ENCODE measurements at places on chromosomes 11 and 22.
A peak's percentile ranks its signal among the peaks of the same experiment; 100 is the strongest.

GRCh38 chr11:68043349-68044144 is 4.7 kb downstream of the TCIRG1 start:
- DNase-seq = peak; percentile 75

DNA sequence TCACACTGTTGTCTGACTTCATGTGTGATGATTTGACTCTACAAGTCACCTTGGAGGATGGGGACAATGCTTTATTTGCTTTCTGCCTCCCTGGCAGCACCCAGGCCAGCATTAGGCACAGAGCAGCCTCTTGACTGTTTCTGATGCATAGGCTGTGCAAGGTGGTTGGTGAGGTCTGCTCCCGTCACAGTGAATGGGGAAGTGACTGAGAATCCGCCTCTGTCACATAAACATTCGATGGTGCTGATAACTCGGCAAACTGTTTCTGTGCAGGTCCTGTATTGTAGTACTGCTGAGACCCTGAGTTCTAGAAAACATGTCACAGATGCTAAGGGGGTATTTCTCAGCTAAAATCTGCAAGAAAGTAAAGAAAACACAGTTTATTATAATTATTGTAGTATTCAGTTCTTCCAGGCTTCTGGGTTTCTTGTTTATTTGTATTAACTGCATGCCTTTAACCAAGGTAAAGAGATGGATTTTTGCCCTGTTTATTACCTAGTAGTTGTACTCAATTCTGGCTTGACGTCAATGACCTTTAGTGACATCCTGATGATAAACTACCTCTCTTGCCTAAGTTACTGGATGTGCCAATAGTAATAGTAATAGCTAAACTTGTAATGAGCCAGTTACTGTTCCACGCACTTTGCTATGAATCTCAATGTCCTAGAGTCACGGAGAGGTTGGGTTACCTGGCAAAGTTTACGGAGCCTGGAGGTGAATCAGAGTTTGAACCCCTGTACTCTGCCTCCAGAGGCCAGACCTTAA is 24.8 kb upstream of the RCN1 start:
- no peak for DNase-seq

GRCh38 chr11:118641397-118642019 is 34.1 kb downstream of the PHLDB1 start:
- no peak for DNase-seq

DNA sequence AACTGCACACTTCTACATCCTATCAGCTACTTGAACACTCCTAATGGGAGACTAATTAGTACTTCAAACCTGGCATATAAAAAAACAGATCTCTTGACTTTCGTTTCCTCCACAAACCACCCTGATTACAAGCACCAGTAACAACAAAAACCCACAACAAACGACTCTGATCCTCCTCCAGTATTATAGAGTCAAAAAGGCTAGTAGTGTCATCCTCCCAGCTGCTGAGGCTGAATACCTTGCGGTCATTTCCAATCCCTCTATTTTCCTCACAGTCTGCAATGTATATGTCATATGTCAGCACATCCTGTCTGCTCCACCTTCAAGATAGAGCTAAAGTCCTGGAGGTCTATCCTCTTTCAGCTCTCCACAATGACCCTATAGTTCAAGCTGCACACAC is 688.9 kb upstream of the RAG2 start:
- no peak for DNase-seq

DNA sequence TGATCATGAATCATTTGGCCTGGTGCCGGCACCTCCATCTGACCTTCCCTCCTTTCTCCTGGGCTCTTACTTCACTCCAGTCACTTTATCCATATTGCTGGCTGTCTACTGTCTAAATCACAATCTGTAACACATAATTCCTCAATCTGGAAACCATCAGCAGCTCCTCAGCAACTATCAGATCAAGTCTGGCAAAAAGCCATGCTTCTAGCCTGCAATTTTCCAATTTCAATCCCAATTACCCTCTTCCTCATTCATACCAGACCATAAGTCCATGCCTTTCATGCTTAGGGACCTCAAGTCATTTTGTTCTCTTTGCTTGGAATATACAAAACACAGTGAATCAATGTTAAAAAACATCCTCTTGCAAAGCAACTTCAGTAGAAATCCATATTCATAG is 882.8 kb upstream of the ANO3 start:
- no peak for DNase-seq

GRCh38 chr22:40263191-40263590 is 83.1 kb upstream of the ADSL start:
- DNase-seq = no peak

GRCh38 chr22:38706101-38706900 is 557 bp downstream of the GTPBP1 start:
- DNase-seq = no peak

GRCh38 chr11:2847561-2847960 is 38.0 kb downstream of the CDKN1C start:
- no peak for DNase-seq

GRCh38 chr11:34145073-34145472 is 39.6 kb downstream of the NAT10 start:
- no peak for DNase-seq

DNA sequence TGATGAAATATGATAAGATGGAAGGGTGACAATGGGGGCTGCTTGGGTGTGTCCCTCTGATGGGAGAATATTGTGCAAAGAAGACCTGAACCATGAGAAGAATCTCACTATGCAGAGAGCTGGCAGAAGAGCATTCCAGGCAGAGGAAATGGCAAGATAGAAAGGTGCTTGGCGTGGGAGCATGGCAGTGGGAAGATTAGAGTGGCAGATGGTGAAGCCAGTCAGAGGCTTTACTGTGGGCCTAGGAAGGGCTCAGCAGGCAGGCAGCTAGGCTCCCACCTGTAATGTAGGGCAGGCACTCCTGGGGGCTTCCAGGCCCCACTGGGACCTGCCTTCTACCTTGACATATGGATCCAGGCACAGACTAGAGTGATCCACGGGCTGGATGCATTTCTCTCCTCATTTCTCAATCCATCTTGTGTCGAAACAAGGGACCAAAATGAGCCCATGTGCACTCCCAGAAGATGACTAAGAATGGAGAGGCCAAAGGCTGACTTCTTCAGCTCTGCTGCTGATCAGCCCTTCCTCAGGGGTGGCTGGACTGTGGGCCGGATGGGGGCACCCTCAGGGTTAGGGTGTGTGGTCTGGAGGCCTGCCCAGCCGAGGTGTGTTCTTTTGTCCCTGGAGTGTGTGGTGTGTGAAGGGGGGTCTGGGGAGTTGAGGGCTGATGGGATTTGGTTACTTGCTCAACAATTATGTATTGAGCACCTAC is 88.3 kb downstream of the TSPAN18 start:
- no peak for DNase-seq

DNA sequence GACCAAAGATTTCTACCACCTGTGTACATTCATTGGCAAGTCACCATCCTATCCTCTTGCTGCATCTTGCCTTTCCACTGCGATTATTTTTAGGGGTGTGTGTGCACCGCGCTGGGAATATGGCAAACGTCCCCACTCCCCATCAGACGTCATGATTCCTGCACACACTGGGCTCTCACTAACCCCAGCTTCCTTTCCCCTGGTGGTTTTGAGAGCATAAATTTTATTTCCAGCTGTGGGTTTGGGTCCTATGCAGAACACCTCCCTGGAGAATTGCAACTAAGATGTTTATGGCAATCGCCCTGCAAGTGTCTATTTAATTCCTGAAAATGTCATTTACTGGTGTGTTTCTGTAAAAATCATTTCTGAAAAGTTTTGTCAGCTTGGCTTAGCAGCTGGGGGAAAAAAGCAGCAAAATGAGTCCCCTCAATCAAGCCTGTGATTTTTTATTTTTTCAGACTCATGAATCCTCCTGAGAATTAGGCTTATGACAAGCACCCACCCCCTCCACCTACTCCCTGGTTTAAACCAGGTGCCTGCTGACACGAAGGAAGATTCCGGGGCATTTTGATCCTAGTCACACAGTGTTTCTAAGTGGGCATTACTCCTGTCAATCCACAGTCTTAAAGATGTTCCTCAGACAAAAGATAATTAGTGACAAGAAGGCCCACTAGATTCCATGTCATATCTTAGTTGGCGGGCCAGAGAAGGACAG is 23.8 kb downstream of the UPB1 start:
- DNase-seq = no peak

GRCh38 chr22:29260031-29260560 is 7.7 kb downstream of the RHBDD3 start:
- DNase-seq = no peak

- DNase-seq = no peak
Measured at GRCh38 chr22:17882162-17882561, 107.9 kb upstream of the BID start.

DNA sequence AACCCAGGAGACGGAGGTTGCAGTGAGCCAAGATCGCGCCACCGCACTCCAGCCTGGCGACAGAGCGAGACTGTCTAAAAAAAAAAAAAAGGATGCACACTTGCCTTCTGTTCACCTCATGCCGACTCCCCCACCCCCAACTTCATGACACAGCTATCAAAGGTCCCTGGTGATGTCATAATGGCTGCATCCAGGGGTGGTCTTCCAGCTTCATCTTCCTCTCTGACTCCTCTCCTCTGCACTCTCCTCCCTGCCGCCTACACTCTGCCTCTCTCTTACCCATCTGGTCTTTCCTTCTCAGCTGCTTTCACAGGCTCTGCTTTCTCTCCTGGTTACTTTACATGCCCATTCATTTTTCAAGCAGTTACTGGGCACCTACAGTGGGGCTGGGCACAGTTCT is 16.4 kb upstream of the KDM2A start:
- DNase-seq = no peak

- DNase-seq = peak; percentile 16
Measured at GRCh38 chr11:40314327-40314726, 1145.1 kb downstream of the LRRC4C start.

- DNase-seq = no peak
Measured at GRCh38 chr11:10291801-10292638, 2.0 kb downstream of the SBF2 start.

DNA sequence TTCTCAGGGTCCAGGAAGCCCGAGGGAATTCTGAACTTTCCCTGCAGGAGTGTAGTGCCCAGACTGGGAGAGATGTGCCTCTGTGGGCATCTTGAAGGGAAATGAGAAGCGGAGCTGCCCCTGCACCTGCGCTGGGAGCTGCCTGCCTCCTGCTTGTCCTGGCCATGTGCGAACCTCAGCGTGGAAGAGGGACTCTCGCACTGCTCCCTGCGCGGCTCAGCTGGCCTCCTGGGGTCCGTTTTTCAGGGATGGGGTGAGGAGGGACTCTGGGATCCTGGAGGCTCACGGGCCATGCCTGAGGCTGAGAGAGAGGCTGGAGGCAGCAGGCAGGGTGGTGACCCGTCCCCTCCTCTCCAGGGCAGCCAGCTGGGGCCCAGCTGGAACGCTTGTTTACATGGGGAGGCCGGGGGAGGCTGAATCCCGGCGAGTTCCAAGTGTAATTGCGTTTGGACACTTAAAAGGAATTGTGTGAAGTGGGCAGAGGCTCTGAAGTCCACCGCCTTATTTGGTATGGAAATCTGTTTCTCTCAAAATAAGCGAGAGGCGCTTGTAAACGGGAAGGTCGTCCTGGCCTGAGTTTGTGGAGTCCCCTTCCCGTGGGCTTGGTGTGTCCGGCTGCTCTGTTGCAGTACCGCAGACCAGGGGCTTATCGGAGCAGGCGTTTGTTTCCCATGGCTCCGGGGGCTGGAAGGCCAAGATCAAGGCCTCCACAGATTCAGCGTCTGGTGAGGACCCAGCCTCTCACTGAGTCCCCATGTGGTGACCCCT is 1.2 kb upstream of the MRGPRF start:
- no peak for DNase-seq

- no peak for DNase-seq
Measured at GRCh38 chr11:36534276-36534840, 24.3 kb upstream of the TRAF6 start.

DNA sequence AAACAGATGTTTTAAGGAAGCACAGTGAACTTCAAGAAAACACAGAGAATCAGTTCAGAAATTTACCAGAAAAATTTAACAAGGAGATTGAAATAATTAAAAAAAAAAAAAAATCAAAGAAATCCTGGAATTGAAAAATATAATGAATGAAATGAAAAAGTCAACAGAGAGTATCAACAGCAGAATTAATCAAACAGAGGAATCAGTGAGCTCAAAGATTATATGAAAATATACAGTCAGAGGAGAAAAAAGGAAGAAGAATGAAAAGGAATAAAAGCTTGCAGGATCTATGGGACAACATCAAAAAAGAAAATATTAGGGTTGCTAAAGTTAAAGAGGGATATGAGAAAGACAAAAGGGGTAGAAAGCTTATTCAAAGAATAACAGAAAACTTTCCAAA is 82.3 kb downstream of the XRRA1 start:
- DNase-seq = no peak

GRCh38 chr11:30313580-30313979 is 9.3 kb upstream of the ARL14EP start:
- no peak for DNase-seq

DNA sequence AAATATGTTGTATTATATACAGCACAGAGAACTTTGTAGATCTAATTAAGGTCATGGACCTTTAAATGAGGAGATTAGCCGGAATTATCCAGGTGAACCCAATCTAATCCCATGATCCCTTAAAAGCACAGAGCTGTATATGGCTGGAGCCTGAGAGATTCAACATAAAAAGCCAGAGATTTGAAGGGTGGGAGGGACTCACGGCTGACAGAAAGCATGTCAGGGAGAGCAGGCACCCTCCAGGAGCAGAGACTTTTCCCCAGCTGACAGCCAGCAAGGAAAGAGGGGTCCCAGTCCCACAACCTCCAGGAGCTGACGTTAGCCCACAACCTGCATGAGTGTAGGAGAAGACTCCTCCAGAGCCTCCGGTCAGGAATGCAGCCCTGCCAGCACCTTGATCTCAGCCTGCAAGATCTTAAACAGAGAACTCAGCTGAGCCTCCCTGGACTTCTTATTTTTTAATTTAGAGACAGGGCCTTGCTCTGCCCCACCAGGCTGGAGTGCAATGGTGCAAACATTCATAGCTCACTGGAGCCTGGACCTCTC is 20.0 kb upstream of the ADA2 start:
- no peak for DNase-seq

- no peak for DNase-seq
Measured at GRCh38 chr11:45384711-45385241, 98.6 kb upstream of the SYT13 start.

- DNase-seq = no peak
Measured at GRCh38 chr11:87366763-87367405, 329.1 kb downstream of the TMEM135 start.

DNA sequence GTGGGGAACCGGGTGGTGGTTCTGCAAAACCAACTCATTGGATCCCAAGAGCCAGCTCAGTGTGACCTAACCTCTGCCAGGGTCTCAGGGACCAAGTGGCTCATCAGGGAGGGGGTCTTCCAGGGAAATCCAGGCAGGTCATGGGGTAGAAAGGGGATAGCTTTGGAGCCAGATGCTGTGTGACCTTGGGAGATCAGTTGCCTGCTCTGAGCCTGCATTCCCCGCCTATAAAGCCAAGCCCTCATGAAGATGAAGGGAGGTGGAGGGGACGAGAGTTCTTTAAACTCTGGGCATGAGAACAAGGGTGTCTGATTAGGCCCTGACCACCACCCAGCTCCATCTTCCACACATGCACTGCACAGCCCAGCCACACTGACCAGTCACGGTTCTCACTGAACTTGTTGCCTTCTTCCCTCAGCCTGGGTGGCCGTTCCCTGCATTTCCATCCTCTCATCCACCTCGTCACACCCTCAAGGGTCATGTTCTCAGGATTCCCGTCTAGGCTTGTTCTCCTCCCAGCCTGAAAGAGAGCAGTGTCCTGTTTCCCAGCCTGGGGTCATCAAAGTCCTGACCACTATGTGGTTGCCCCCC is 475.5 kb downstream of the TBC1D22A start:
- DNase-seq = peak; percentile 15
